ENCODE measurements at places on chromosomes 3 and 15. TPM values are rescaled to one million over a fixed set of nuclear protein-coding genes. Genes with fewer than 3 reads are reported as not detected.

POTEB gene
- total RNA-seq: not detected

FAM219B gene
- 38.9 TPM for total RNA-seq

SLC9A9 gene
- 0.84 TPM for total RNA-seq

GABRR3 gene
- not detected for total RNA-seq

SLC28A2 gene
- not detected for total RNA-seq

PIERCE2 gene
- 9.9 TPM for total RNA-seq

TRA2B gene
- total RNA-seq: 300 TPM

TTC14 gene
- total RNA-seq: 30.9 TPM

CRTC3 gene
- 10.7 TPM for total RNA-seq

AGBL1 gene
- not detected for total RNA-seq

CD96 gene
- 4.2 TPM for total RNA-seq
